HS-5 (cell line): ENCODE measurements at places on chromosomes 12 and 14.

DNA sequence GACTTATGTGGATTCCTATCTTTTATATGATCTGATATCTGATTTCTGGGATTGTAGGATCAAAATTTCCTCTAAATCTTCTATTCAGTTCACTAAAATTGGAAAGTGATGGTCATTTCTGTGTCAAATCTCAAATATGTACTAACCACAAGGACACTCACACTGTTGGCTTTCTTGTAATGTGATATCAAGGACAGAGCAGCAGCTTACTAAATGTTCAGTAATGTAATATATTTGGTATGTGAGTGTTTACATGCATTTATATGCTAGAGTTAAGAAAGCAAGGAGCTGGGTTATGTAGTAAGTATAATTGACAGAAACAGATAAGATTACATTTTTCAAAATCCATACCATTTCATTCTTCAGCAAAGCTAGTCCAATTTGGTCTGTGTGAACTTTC is 16.5 kb downstream of the PUS7L start:
- DNase-seq, result peak; percentile 80

DNA sequence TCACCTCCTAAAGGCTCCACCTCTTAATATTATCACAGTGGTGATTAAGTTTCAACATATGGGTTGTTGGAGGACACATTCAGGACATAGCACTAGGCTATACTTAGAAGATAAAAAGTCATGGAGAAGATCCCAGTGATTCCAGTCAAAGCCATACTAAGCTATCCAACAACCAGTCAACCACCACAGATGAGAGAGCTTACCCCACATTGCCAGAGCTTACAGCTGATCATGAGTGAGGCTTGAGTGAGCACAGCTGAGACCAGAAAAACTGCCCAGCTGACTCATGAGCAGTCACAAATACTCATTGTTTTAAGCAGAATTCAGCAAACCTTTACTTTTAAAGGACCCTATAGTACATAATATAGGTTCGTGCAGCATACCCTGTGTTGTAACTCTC is 85.1 kb downstream of the DRAM1 start:
- DNase-seq, result no peak

DNA sequence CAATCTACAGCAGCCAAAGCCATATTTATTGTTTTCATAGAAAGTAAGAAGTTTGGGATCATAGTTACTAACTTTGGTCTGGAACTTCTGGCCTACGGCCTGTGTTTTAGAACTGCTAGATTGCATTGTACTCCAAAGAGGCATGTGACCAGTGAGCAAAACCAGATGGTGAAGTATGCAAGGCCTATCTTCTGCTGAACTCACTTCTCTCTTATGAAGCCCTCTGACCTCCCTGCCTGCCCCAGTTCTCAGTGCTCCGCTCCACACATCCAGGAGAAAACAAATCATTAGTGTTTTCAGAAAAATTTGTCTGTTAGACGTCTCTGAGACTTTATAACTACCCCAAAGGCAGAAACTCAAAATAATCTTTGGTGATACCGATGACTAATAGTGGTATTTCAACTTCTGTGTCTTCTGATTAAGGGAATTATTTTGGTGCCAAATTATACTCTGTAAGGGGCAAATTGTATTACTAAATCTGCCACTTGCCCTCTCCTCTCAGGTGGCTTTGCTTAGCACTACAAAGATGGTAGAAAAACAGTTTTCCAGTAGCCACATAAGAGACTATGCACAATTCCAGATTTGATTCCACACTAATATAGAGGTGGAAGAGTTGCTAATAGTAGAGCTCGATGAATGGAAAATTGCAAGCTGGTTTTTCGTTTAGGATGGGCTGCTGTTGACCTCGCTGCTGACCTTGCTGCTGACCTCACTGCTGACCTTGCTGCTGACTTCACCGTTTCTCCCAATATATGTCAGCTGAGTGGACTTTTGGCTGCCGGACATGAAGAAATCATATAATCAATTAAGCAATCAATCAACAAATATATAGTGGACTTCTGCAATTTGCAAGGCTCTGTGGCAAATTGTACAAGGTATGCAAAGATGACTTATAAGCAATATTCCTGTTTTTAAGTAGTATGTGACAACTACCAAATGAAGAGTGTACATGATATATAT is 147.5 kb downstream of the KITLG start:
- DNase-seq, result no peak

GRCh38 chr12:80291108-80291754 is 152.8 kb upstream of the PTPRQ start:
- DNase-seq, result no peak

GRCh38 chr12:123106640-123107359 is 44.1 kb downstream of the PITPNM2 start:
- no peak for DNase-seq

- no peak for DNase-seq
These were observed 20.6 kb upstream of the RIN3 start for GRCh38 chr14:92493024-92493423.

- no peak for DNase-seq
These were observed 5.1 kb upstream of the SLC38A2 start for GRCh38 chr12:46377678-46378077.

DNA sequence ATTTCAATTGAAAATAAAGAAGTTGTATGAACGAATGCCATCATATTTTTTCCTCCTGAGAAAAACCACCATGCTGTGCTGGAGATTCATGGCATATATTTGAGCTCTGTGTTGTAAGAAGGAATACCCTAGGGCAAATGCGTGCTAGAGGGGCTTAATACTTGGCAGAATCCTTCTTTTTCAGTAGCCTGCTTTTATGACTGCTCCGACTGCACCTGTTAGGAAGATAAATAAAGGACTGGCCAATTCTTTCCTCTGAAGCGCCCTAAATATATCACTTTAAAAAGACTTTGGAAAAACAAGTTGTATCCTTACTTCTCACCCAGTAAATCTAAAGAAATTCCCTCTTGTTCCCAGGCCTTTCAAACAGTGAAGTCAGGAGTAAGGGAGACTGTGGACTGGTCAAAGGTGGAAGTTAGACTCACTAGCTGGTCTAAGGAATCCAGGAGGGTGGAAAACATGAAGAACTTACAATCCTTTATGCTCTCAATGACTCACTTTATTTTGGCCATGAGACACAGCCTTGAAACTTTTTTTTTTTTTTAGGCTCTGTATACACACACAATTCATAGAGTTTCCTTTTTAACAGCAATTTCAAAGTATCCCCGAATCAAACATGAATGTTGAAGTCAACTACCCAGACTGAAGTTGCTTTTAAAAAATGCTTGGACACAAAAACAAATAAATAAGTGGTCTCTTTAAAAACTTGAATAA is 5.2 kb downstream of the MYBPC1 start:
- no peak for DNase-seq

DNA sequence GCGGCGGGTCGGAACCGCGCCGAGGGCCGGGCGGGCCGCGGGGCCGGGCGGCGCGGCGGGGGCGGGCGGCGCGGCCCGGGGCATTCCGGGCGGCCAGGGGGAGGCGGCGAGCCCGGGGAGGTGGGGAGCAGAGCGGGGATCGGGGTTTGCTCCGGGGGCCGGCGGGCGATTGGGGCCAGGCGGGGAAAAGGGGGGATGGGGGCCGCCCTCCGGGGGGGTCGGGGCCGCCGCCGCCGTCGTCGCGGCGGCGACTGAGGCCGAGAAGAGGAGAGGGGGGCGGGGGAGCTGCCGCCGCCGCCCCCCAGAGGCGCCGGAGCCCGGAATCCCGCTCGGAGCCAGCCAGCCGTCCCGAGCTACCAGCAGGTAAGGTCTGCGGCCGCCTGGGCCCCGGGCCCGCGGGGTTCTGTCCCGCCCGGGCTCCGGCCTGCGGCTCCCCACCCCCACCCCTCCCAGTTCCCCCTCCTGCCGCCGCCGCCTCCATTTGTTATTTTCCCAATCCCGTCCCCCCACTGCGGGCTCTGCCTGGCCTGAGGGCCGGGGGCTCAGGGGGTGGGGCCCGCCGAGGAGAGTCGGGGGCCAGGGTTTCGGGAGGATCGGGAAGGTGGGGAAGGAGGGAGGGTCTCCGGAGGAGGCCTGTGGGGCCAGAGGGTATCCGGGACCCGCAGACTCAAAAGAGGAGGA is 403 bp downstream of the ATN1 start:
- DNase-seq, result no peak

GRCh38 chr12:12032851-12033797 is 37.6 kb upstream of the BCL2L14 start:
- peak; percentile 72 for DNase-seq

- no peak for DNase-seq
These were observed 14.4 kb downstream of the FGD6 start for GRCh38 chr12:95202691-95203486.

DNA sequence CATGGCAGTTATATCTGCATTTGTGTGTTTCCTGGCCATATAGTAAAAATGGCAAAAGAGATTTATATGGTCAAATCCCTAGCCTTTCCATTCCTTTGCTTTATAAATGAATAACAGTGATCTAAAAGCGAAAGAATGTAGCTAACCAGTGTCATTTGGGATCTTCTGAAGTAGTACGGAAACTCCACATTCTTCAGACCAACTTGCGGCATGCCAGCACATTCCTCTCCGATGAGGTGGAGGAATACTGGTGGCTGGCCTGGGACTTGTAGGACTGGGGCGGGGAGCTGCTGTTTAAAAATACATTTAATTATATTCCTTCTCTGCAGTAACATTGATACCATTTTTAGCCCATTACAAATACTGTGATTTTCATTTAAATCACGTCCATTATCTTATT is 85.3 kb downstream of the SAMD4A start:
- DNase-seq, result peak; percentile 97

DNA sequence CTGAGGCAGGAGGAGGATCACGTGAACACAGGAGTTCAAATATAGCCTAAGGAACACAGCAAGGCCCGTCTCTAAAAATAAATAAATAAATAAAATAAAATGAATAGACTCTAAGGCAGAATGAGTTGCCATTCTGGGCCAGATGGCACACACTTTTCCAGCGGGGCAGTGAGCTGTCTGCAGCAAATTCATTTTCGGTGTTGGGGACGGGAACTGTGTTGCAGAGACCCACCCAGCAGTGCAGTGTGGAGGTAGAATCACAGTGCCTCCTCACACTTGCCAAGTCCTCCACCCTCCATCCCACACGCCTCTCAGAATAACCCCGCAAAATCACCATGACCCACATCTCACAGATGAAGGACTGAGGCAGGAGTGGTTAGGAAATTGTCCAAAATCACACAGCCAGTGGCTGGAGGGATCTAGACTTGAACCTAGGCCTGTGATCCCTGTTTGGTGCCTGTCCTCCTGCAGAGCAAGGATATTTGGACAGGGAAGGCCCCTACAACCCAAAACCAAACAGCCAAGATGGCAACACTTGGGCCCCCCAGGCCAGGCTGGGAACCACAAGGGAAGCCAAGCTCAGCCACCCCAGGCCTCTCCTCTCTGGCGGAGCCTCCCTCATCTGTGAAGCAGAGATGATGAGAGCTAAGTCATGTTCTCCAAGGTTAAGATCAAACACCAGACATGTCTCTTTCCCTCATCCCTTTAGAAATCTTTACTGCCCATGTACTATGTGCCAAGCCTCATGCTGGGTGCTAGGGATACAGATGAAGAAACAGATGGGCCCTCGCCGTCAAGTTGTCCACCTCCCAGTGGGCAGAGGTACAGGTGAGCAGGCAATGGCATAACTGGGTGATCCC is 152.7 kb downstream of the DPF3 start:
- DNase-seq, result no peak

- peak; percentile 40 for DNase-seq
These were observed 417.3 kb downstream of the SNAPC1 start for GRCh38 chr14:62179367-62180018.

- no peak for DNase-seq
These were observed 1.8 kb upstream of the ZNF839 start for GRCh38 chr14:102317564-102318248.

GRCh38 chr14:70642303-70643235 is 853 bp downstream of the TTC9 start:
- DNase-seq, result no peak

GRCh38 chr12:32118806-32119205 is 12.2 kb downstream of the BICD1 start:
- DNase-seq, result no peak

DNA sequence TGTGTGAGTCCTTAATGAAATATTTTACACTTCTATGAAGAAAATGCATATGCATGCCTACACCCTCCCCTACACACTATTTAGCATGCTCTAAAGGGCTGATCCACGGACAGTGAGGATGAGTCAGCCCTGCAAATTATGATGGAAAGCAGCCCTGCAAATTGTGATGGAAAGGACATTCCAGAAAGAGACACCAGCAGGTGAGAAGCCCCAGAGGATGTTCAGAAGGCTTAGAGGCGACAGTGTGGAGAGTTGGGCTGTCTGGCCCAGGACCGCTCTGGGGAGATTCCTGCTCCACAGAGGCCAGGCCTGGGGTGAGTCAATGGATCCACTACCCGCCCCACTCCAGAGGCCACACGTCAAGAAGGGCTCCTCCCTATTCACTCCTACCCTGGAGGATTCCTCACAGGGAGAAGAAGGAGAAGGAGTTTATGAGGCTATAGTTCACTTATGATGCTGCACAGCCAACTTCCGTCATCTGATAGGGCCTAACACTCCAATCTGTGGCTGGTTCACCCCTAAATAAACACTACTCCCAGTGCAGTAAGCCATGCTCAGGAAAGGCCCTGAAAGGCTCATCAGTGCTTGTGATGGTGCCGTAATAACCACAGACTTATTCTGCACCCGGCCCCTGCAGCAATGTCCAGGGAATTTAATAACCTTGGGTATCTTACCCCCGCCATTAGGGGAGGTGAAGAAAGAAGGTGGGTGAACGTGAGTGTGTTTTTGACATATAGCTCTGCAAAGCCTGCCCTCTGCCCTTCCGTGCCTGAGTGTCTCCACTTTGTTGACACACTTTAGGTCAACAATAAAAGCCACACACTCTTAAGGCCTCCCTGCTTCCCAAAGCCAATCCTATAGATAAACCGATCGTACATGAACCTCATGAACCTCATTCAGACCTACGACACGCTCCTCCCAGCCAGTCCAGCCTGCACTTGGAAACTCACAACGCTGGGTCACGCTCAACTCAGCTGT is 46.4 kb downstream of the CLMN start:
- no peak for DNase-seq

DNA sequence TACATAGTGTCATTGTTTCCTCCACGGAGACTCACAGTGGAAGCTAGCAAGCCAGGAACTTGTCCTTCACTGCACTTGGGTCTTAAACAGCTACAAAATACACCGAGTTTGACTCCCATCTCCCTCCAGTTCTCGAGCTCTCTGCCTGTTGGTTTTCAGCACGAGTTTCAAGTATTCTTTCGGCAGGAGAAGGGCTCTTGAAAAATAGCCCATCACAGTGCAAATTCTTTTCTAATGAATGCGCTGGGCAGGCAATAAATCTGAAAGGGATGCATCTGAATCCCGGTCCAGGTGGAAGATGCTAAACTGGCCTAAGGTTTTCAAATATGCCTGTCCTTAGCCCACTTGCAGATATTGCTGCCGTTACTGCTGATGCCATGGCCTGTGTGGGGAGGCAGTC is 173.9 kb downstream of the CACNA1C start:
- no peak for DNase-seq

- DNase-seq, result no peak
These were observed 30.2 kb upstream of the EAPP start for GRCh38 chr14:34569750-34570149.

- DNase-seq, result no peak
These were observed 33.3 kb upstream of the CCND2 start for GRCh38 chr12:4240161-4240783.
